ENCODE measurements at places on chromosomes 4 and X. TPM values are rescaled to one million over a fixed set of nuclear protein-coding genes. Genes with fewer than 3 reads are reported as not detected.

Gene SYTL5
- total RNA-seq, result under 0.01 TPM

Gene FHIP1A
- total RNA-seq, result 4.4 TPM

Gene DAPP1
- total RNA-seq, result not detected

Gene FRG2
- not detected for total RNA-seq

Gene SORBS2
- total RNA-seq, result 50.7 TPM

Gene ITGB1BP2
- 1.5 TPM for total RNA-seq

Gene MAGEB17
- total RNA-seq, result not detected

Gene UBA1
- total RNA-seq, result 150 TPM

Gene RBMXL3
- total RNA-seq, result not detected

Gene TMPRSS11F
- total RNA-seq, result not detected

Gene PRRG1
- total RNA-seq, result 16.3 TPM
